Ascending aorta (tissue), 2 donors: ENCODE measurements at places on chromosomes 1 and 21. TPM values are rescaled to one million over a fixed set of nuclear protein-coding genes. Genes with fewer than 3 reads are reported as not detected.
A peak's percentile ranks its signal among the peaks of the same experiment; 100 is the strongest.

DNA sequence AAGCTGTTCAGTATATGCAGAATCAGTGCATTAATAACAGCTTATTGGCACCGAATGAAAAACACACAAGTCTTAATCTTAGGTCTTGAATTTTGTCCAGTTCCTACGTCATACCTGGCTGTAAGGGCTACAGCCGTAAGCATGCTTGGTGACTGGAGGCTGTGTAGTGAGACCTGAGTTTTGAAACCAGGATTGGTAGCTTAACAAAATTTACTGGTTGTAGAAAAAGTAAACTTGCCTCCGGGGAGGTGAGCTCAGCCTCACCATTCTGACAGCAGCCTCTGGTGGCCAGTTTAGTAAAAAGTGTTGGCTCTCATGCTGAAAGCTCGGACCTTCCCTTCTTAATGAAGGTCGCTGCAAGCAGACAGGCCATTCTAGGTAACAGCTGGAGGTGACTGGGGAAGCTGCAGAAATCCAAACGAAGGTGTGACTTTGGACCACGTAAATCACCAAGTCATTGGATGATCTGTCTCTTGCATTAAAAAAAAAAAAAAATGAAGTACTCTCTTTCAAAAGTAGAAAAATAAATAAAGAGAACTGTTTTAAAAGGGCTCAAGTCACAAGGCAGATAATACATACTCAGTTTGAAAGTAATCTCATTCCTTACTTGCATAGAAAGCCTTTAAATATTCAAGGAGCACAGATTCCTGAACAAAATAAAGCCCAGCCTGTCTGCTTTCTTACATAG lies 48.9 kb downstream of the HLCS start:
- DNase-seq = no peak

- DNase-seq = peak; percentile 72
Measured at GRCh38 chr1:109499661-109500536, 6.0 kb downstream of the CYB561D1 start.

DNA sequence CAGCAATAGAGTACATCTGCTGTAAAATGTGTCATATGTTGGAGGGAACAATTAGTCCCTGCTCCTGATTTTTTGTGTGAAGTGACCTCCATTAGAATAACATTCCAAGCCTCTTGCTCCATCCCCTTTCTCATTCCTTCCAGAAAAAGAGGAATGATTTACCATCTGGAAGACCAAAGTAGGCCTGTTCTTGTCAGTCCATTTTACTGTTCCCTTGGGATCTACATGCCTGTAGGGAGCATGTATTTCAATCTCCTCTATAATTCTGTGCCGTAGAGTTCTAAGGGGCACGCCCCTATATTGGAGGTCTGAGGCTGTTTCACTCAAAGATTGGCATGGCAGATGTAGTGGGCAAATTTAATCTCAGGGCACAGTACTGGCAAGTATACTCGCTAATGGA lies 48.8 kb upstream of the MAN1A2 start:
- DNase-seq = no peak

GRCh38 chr1:161100556-161100955 lies 2.4 kb downstream of the KLHDC9 start:
- DNase-seq = no peak

DNA sequence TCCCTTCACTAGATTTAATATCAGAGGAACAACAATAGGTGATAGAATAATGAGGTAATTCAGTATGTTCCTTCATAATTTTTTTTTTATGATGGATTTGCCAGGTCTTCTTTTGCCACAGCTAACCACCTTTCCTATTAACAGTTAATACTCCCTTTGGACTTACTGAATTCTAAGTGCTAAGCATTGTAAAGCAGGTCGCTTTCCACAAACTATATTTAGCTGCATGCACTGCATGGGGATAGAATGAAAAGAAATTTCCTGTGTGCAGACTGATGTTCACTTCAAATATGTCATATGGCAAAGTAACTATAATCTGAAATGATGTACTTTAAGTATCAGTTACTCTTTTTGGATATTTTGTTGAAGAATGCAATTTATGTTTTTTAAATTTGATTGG lies 85.8 kb downstream of the GPR161 start:
- DNase-seq = no peak

DNA sequence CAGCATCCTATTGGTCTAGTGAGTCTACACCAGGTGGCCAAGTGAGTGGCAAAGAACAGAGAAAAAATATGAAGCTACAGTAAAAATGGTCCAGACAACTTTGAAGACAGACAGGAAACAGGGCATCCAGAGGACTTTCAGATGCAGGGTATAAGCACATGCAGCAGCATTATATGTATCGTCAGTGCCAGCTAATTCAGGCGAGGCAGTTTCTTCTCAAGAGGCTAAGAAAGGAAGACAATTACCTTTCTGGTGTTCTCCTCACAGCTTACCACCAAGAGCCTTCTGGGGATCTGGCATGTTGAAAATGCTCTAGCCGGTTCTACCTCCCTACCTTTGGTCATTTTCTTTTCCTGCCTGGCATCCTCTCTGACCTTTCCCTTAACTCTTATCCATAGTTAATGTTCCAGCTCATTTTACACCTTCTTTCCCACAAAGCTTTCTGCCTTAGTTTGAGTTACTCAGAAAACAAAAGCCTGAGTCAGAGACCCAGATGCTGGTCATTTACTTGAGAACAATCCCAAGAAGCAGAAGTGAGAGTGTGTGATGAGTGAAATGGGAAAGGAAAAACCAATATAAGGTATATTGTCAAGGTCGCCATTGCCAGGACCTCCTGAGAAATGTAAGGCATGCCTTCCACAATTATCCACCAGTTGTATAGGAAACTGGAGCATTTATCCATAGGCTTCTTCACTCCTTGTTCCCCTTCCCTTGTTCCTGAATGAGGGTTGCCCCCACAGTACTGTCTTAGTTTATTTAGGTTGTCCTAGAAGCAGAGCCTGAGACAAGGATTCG lies 444.1 kb downstream of the PLPP3 start:
- no peak for DNase-seq

- DNase-seq = no peak
Measured at GRCh38 chr1:17192394-17193221, 12.3 kb upstream of the PADI1 start.

- no peak for DNase-seq
Measured at GRCh38 chr1:67601955-67602354, 83.0 kb upstream of the GADD45A start.

GRCh38 chr21:38402795-38403194 lies 95.5 kb downstream of the ERG start:
- no peak for DNase-seq

GRCh38 chr1:165679282-165680036 lies 18.9 kb downstream of the ALDH9A1 start:
- no peak for DNase-seq

DNA sequence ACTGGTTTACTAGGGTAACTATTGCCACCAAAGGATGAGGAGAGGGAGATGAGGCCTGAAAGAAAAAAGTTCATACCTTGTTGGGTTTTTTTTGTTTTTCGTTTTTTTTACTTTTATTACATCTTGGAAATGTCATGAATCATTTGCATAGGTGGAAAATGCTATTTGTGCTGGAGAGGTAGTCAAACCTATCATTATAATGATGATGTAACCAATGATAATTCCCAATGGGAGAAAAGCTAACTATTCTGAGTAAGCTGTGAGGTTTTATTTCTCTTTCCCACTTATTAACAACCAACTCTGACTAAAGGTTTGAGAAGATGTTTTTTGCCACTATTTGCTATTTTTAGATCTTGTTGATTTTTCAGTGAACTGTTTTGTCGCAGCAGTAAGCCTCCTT lies 29.0 kb downstream of the SH3GLB1 start:
- no peak for DNase-seq

- no peak for DNase-seq
Measured at GRCh38 chr1:151867765-151868411, 14.4 kb upstream of the THEM5 start.

- DNase-seq = no peak
Measured at GRCh38 chr1:154502744-154503115, 518 bp upstream of the SHE start.

DNA sequence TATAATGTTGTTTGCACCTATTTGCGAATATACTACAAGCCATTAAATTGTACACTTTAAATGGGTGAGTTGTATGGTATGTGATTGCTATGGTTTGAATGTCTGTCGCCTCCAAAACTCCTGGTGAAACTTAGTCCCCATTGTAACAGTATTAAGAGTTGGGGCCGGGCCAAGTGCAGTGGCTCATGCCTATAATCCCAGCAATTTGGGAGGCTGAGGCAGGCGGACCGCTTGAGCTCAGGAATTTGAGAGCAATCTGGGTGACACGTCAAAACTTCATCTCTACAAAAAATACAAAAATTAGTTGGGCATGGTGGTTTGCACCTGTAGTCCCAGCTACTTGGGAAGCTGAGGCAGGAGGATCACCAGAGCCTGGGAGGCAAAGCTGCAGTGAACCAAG lies 12.0 kb upstream of the SIM2 start:
- DNase-seq = no peak

- no peak for DNase-seq
Measured at GRCh38 chr1:212545941-212546635, 62.5 kb upstream of the ATF3 start.

GRCh38 chr1:15311880-15312279 lies 64.9 kb downstream of the FHAD1 start:
- no peak for DNase-seq

DNA sequence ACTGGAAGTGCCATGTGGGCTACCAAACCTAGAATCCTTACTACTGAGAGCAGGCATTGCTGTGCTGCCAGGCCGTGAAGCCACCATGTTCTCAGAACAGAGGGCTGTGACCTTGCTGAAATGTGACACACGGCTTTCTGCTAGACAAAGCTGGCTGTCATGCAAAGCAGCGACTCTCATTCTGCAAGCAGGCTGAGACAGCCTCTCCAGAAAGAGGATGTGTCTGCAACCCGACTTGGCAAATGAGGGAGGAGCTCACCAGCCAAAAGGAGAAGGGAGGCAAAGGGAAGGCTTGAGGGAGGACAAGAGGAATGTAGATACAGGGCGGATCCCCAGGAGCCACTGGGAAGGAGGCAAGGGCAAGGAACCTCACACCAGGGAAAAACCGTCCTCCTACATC lies 85.7 kb upstream of the KRTAP19-8 start:
- no peak for DNase-seq

DNA sequence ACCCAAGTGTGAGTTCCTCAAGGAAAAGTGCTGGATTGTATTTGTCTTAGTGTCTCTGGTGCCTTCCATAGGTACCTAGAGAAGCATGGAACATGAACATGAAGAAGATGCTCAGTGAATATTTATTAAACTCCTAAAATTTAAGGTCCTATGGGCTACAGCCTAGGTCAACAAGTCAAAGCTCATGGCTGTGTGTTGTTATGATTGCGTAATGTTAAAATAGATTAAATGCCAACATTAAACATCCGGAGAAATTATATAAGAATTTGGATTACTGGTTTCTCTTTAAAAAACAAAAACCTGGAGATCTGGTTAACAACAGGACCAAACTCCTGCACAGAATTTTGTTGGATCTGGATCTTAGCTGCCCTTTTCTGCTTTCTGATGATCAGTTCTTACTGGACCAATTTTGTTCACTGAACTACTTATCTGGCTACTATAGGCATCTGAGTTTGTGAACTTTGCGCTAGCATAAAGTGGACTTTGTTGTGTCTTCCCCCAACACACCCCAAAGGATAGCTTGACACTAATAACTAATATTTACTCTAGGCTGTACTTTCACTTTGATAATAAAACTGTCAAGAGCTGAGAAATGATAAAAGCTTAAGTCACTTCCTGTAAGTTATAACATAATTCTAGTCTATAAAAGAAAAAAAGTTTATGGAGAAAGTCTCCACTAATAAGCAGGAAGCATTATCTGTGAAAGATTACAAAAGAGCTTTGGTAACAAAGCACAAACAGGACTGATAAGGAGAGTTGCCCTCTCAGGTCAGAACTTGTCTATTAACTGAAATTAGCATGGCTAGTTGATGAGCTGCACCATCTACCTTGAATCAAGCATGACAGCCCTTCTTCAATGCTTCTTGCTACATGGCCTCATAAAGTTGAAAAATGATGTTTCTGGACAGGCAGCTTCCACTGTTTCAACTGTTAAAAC lies 20.7 kb downstream of the F5 start:
- DNase-seq = no peak

- peak; percentile 34 for DNase-seq
Measured at GRCh38 chr1:110588991-110589390, 17.2 kb downstream of the KCNA2 start.

- no peak for DNase-seq
Measured at GRCh38 chr1:114756009-114756892, 1.5 kb downstream of the CSDE1 start.

GRCh38 chr1:48202030-48202752 lies 20.3 kb upstream of the SLC5A9 start:
- DNase-seq = no peak

DNA sequence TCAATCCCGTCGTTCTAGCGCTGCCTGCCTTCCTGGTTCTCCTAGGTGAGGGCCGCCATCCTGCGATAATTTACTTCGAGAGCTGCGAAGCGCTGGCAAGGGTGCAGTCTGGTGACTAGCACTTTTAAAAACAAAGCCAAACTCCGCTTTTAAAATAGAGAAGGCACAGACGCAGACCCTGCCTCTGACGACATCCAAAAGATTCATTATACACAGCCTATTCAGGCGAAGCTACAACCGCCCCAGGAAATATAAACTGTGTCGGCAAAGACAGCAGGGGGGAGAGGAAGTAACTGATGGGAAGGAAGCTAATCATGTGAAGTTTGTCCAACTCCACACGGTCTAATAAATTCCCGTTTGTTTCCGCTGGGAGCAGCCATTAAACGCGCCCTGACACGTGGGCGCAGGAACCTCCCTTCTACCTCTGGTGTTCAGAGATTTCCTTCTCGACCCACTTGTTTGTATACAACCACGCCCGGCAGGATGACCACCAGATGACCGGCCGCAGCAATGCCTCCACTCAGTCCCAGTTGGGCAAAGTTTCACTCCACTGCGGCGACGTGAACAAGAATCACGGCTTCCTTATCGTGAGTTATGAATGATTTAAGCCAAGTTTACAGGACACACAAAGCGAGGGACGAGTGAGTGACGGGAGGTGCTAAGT lies 1.3 kb downstream of the GNG12 start:
- peak; percentile 83 for DNase-seq

DNA sequence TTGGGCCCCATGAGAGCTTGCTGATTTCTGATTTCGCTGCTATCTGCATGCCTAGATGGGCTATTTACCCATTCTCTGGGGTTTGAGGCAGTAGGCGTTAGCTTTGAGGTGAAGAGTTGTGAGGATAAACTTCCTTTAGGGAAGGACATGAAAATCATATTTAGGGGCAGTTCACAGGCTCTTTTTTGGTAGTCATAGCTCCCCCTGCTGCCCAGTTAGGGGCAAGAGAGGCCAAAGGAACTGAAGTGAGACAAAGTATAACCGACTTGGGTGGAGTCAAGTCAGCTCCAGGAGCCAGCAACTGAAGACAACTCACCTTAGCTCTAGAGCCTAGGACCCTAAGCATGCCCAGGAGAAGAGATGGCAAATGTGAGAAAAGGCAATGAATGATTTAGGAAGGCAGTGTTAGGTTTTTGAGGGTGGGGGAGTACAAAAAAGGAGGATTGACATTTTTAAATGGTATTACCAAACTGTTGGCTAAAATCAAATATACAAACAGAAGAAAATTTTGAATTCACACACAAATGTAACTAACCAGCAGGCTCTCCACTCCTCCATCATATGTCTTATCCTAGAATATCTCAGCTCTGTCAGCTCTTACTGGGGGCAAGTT lies 625.2 kb downstream of the LMO4 start:
- DNase-seq = peak; percentile 85

KRTAP11-1 gene
- not detected for total RNA-seq

IL22RA1 gene
- total RNA-seq = not detected

FBXO42 gene
- total RNA-seq = 36.6 TPM

CD1E gene
- total RNA-seq = not detected

CD2 gene
- not detected for total RNA-seq

CR1 gene
- total RNA-seq = 8.4 TPM

COQ8A gene
- total RNA-seq = 42.4 TPM

KRTAP7-1 gene
- total RNA-seq = not detected

FCRL6 gene
- total RNA-seq = not detected

RGS13 gene
- not detected for total RNA-seq

SFN gene
- 17.8 TPM for total RNA-seq
